Progenitor cell of endocrine pancreas (in vitro differentiated cells): ENCODE measurements at places on chromosomes 13 and 19. TPM values are rescaled to one million over a fixed set of nuclear protein-coding genes. Genes with fewer than 3 reads are reported as not detected.

DNA sequence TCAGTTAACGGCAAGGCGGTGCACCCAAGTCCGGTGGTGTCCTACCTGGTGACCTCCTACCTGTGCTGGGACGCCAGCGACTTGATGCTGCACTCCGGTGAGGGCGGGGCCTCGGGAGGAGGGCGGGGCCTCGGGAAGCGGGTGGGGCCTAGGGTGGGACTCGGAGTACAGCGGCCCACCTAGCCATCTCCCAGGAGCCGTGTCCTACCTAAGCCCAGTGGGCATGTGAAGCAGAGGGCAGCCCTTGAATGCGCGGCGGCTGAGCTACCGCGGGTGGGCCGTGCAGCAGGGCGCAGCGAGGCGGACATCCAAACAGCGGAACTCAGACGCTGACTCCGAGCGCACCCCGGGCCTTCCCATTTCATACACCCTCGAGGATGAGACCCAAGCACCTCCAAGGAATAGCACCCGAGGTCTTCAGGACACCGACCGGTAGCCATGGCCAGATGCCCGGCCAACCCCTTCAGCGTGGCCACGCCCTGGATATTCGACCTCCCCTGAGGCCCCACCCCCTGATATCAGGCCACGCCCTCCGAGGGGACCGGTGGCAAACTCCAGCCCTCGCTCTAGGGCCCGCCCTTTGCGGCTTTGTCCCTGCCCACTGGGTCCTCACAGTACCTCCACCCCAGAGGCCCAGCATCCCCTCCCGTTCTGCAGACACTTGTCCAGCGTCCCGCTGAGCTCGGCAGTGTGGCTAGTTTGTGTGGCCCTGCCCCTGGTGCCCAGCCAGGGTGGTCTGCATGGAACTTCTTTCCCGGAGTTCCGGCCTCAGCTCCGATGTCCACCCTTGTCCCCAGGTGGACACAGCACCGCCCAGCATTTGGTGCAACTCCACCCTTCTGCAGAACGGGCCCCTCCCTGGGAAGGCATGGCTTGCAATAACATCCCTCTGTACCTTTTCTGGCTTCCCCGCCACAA lies 5.4 kb downstream of the KLK1 start:
- H3K4me3 ChIP-seq: peak overlapping the region; percentile 35
- H3K27me3 ChIP-seq: peaks cover 92% of the 10 kb centered on the region
- peaks cover 6% of the 10 kb centered on the region for H3K4me1 ChIP-seq
- no peak overlapping the region for H3K27ac ChIP-seq
- no peaks in the 10 kb centered on the region for H3K36me3 ChIP-seq

DNA sequence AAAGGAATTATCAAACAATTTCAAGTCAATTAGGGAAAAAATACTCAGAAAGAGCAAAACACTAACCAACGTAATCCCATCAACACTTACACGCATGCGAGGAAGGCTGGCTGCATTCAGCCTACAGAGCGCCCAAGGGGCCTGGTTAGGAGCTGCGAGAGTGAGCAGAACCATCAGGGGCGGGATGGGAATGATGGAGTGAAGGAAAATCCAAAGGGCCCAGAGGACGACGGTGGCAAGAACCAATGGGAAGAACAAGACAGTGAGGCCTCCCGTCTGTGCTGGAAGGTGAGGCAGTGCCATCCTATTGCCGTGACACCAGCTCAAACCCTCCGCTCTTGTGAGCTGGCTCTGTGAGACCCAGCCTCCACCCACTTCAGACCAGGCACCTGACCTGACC lies 253.0 kb downstream of the IRS2 start:
- H3K4me3 ChIP-seq: no peak overlapping the region
- H3K27me3 ChIP-seq: peaks cover 5% of the 10 kb centered on the region
- no peaks in the 10 kb centered on the region for H3K36me3 ChIP-seq
- no peak for DNase-seq
- no peak overlapping the region for H3K27ac ChIP-seq
- no peaks in the 10 kb centered on the region for H3K4me1 ChIP-seq

GRCh38 chr19:30966486-30966885 lies 382.8 kb downstream of the TSHZ3 start:
- H3K4me3 ChIP-seq: no peak overlapping the region
- H3K4me1 ChIP-seq: no peaks in the 10 kb centered on the region
- DNase-seq: no peak
- no peaks in the 10 kb centered on the region for H3K36me3 ChIP-seq

KCNK6 gene
- total RNA-seq: 0.43 and 0.53 TPM in 2 replicates

FOXO1 gene
- 15.7 TPM in 2 replicates for total RNA-seq
